CD14-positive monocyte (primary cell): ENCODE measurements at places on chromosomes 6 and 20.

DNA sequence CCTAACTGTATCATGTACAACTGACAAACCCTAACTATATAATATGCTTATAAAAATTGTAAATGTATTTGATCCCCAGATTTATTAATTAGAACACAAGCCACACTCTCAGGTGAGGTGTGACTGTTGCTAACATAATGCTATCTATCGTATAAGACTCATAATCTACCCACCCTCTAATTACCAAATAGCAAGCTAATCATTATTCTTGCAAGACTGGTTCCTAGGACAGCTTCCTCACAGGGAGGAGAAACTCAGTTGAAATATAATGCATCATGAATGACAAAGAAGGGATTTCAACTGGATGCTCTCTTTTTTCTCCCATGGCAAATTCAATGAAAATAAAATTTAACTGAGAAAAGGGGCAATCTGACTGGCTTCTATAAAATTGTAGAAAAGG is 35.4 kb downstream of the ELOVL4 start:
- no peaks in the 10 kb centered on the region for H3K4me1 ChIP-seq
- H3K36me3 ChIP-seq = no peaks in the 10 kb centered on the region
- no peak overlapping the region for H3K4me3 ChIP-seq
- no peak for DNase-seq
- H3K27me3 ChIP-seq = peaks cover 2% of the 10 kb centered on the region

DNA sequence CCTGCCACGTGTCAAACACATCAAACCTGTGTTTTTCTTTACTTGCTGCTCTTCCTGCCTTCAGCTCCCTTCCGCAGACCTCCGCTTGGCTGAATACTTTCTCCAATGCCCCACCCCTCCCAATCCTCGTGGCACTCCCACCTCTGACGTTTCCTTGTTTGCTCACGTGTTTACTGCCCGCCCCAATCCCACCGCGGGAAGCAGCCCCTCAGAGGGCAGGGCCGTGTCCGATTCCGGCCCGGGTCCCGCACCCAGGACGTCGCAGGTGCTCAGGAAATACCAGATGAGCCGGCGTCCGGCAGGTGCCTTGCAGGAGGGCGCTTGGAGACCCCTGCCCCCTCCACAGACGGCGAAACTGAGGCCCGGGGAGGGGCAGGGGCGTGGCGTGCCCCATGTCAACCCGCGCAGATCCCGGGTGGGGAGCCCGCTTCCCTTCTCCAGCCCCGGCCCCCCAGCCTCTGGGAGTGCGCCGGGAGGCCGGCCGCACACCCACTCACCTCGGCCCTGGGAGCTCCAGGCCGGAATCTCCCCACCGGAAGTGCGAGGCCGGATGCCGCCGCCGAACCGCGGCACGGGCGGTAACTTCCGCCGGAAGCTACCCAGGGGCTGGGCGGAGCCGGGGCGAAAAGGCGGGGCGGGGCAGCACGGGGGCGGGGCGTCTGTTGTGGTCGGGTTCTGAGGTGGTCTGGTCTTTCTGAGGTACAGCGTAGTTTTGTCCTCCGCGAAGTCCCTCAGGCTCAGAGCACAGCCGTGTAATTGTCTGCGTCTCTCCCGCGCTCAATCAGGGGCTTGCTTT is 42.3 kb downstream of the ELMO2 start:
- peak overlapping the region; percentile 86 for H3K27ac ChIP-seq
- peak overlapping the region; percentile 85 for H3K4me3 ChIP-seq
- peaks cover 35% of the 10 kb centered on the region for H3K36me3 ChIP-seq
- peak; percentile 90 for DNase-seq

DNA sequence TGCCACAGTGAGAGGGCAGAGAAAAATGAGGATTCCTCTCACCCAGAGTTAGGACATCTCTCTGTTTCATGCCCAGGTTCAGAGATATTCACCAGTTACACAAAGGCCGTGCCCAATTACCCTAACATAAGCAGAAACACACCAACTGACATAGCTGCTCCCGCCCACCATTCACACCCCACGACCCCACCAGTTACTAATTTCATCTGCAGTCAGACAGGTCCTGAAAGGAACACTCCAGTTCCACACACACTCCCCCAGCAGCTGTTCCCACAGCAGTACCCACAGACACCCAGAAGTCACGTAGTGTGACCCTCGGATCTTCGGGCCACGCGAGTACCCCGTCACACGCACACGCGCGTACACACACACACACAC is 532 bp downstream of the TMEM74B start:
- H3K4me1 ChIP-seq = peaks cover 7% of the 10 kb centered on the region
- H3K27ac ChIP-seq = no peak overlapping the region
- no peak for DNase-seq
- no peak overlapping the region for H3K4me3 ChIP-seq
- no peaks in the 10 kb centered on the region for H3K36me3 ChIP-seq

GRCh38 chr6:11271228-11272020 is 39.0 kb upstream of the NEDD9 start:
- H3K4me3 ChIP-seq = no peak overlapping the region
- no peak for DNase-seq
- H3K27me3 ChIP-seq = no peaks in the 10 kb centered on the region
- peaks cover 12% of the 10 kb centered on the region for H3K4me1 ChIP-seq

GRCh38 chr6:75480425-75480824 is 13.2 kb downstream of the FILIP1 start:
- H3K4me1 ChIP-seq = no peaks in the 10 kb centered on the region
- no peak overlapping the region for H3K4me3 ChIP-seq
- H3K27ac ChIP-seq = no peak overlapping the region
- DNase-seq = no peak
- no peaks in the 10 kb centered on the region for H3K36me3 ChIP-seq
- no peaks in the 10 kb centered on the region for H3K27me3 ChIP-seq

DNA sequence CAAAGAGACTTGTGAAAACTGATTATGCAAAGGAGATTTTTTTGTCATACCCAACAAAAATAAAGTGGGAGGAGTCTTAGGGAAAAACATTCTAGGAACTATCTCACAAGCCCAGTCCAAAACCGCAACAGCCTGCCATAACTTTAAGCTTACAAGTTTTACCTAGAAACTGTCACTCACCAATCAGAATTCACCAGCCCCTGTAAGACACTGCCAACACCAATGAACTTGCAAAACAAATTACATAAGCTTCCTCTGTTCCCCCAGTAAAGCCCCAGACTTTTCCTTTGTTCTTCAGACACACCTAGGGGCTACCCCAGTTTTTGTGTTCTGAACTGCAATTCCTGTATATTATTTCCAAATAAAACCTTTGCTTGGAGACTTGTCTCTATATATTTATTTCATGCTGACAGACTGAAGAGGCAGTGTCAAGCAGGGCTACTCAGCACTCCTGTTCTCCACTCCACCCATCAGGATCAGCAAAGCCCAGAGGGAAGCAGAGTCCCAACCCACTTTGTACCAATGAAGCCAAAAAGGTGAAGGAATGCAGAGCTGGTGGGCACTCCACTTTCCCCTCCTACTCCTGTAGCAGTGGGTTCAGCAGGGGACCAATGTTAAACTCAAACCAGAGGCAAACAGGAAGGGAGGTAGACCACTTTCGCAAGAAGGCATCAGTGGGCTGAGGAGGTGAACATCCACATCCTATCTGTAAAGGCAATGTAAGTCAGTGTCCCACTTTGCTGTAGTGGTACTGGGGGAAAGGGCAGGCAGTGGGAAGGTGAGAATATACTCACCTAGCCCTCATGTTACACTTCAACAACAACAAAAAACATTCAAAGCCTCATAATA is 142.5 kb upstream of the RUNX2 start:
- H3K4me1 ChIP-seq = no peaks in the 10 kb centered on the region
- no peak for DNase-seq
- no peaks in the 10 kb centered on the region for H3K27me3 ChIP-seq
- H3K27ac ChIP-seq = no peak overlapping the region

DNA sequence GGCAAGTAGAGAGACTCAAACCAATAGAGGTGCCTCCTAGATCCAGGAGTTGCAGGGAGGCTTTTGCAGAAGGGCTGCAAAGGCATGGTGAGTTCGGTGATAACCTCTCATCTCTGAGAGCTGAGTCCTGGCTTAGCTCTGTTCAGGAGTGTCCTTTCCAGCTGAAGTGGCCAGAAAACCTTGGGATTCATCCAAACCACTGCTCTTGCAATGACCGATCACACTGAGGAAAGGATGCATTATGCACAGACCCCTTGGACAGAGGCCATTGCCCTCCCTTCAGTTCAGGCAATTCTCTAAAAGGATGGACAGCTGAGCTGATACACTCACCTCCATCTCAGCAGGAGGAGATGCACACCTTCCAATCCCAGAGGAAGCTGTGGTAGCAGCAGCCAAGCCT is 158.8 kb upstream of the ENPP5 start:
- no peaks in the 10 kb centered on the region for H3K4me1 ChIP-seq
- H3K4me3 ChIP-seq = no peak overlapping the region
- no peaks in the 10 kb centered on the region for H3K27me3 ChIP-seq
- H3K27ac ChIP-seq = no peak overlapping the region
- H3K36me3 ChIP-seq = no peaks in the 10 kb centered on the region

DNA sequence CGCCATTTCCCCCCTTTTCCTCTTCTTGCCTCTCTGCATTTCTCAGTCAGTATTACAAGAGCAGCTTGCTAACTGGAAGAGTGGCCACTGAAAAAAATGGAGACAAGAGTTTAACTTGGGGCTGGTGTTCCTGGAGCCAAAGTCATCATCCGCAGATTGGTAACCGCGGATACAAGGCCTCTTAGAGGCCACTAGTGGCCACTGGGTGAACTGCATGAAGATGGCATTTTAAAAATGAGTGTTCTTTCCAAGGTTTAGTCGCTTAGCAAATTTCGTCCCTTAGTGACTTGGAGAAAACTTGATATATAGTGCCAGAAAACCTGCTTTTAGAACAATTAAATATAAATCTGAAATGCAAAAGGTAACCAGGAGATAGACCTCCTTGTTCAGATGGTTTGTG is 4.8 kb downstream of the F13A1 start:
- peaks cover 67% of the 10 kb centered on the region for H3K4me1 ChIP-seq
- H3K4me3 ChIP-seq = no peak overlapping the region

- no peak overlapping the region for H3K27ac ChIP-seq
- H3K4me1 ChIP-seq = no peaks in the 10 kb centered on the region
- no peak overlapping the region for H3K4me3 ChIP-seq
Observed at GRCh38 chr6:129472239-129472638, 237.7 kb downstream of the ARHGAP18 start.

DNA sequence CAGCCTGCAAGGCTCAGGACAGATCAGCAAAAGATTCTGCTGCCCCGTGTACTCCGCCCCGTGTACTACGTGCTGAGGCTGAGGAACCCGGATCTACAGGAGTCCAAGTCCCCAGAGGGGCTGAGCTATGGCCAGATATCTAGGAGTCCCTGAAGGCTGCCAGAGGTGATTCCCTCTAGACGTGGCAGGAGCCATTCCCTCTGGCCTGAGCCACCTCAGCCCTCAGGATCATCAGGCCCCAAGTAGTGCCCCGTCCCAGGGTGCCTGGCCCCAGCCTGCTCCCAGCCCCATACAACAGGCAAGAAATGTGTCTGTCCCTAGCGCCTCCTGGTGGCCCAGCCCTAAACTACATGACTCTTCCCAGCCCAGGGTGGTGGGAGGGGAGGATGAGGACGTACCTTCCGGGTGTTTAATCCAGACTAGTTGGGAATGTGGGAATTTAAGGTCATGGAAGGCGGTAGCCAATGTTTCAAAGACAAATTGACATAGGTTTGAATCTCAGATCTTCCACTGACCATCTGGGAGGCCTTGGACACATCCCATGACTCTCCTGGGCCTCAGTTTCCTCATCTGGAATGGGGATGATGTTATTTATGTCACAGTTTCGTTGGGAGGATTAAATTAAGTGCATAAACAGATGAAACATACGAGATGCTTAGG is 49.4 kb upstream of the PTPN1 start:
- H3K36me3 ChIP-seq = no peaks in the 10 kb centered on the region
- no peaks in the 10 kb centered on the region for H3K27me3 ChIP-seq
- no peak overlapping the region for H3K27ac ChIP-seq
- peak; percentile 85 for DNase-seq
- peaks cover 50% of the 10 kb centered on the region for H3K4me1 ChIP-seq

DNA sequence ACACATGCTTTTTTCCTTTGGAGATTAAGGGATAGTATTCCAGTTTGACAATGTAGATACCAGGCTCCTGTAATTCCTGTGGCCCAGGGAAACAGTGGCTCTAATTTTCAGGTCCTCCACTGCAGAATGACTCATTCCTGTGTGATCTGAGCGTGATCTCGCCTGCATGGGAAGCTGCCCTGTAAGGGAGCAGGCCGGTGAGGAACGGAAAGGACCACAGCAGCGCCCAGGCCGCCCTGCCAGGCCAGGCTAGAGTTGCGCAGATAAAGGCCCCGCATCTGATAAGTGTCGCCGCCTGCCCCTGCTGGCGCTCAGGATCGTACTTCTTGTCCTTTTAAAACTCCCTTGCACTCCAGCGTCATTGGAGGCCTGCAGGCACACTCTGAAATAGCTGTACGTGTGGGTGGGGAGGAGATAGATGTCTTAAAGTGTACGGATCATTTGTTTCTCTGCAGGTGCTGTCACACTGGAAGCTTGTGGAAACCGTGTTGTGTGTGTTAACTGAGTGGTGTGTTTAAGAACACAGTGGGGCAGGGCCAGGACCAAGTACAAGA is 60.7 kb downstream of the SYNJ2 start:
- H3K36me3 ChIP-seq = no peaks in the 10 kb centered on the region
- no peak overlapping the region for H3K4me3 ChIP-seq
- H3K4me1 ChIP-seq = peaks cover 18% of the 10 kb centered on the region
- H3K27ac ChIP-seq = no peak overlapping the region
- DNase-seq = peak; percentile 57

DNA sequence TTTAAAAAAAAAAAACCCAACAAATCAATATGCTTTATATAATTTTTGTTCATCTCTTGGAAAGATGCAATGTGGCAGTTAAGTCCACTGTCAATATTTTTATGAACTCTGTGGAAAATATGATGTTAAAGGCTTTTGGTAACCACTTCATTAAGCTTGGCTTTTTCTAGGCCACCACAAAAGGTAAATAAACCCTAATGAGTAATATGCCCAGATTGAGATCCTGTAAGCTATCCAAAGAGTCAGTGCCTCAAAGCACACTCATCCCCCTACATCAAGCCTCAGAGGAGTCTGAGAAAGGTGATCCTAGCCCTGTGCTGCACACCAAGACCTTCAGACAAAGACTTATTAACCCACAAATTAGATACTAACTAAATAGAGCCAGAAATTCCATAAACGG is 121.1 kb downstream of the CDC5L start:
- no peaks in the 10 kb centered on the region for H3K4me1 ChIP-seq
- H3K4me3 ChIP-seq = no peak overlapping the region
- H3K27me3 ChIP-seq = peaks cover 3% of the 10 kb centered on the region
- DNase-seq = no peak

GRCh38 chr6:47043286-47043685 is 1.2 kb upstream of the ADGRF1 start:
- H3K27me3 ChIP-seq = no peaks in the 10 kb centered on the region
- H3K4me3 ChIP-seq = no peak overlapping the region
- no peaks in the 10 kb centered on the region for H3K36me3 ChIP-seq
- H3K4me1 ChIP-seq = no peaks in the 10 kb centered on the region

- H3K4me1 ChIP-seq = peaks cover 5% of the 10 kb centered on the region
- H3K27ac ChIP-seq = no peak within 1 kb of the TSS
- no peaks in the 10 kb centered on the region for H3K36me3 ChIP-seq
- H3K4me3 ChIP-seq = peak within 1 kb of the TSS; percentile 26
- peaks cover 22% of the 10 kb centered on the region for H3K27me3 ChIP-seq
- no peak for DNase-seq
Observed at GRCh38 chr20:46709459-46710152, at the start of gene SLC2A10. Gene SLC2A10, plus strand, starts transcription at chr20:46709649. Its CDS starts 88 bp downstream, at chr20:46709737.

GRCh38 chr20:63627751-63628245 is 897 bp upstream of the GMEB2 start:
- no peak for DNase-seq
- H3K27ac ChIP-seq = peak overlapping the region; percentile 88
- no peaks in the 10 kb centered on the region for H3K27me3 ChIP-seq
- H3K4me1 ChIP-seq = peaks cover 17% of the 10 kb centered on the region
- H3K4me3 ChIP-seq = peak overlapping the region; percentile 93
- no peaks in the 10 kb centered on the region for H3K36me3 ChIP-seq
